ENCODE measurements at places on chromosomes 5 and 9. TPM values are rescaled to one million over a fixed set of nuclear protein-coding genes. Genes with fewer than 3 reads are reported as not detected.

- no peaks in the 10 kb centered on the region for H3K4me1 ChIP-seq
- H3K4me3 ChIP-seq, result no peak overlapping the region
These were observed 117.8 kb downstream of the FGF18 start for GRCh38 chr5:171537070-171537849.

DNA sequence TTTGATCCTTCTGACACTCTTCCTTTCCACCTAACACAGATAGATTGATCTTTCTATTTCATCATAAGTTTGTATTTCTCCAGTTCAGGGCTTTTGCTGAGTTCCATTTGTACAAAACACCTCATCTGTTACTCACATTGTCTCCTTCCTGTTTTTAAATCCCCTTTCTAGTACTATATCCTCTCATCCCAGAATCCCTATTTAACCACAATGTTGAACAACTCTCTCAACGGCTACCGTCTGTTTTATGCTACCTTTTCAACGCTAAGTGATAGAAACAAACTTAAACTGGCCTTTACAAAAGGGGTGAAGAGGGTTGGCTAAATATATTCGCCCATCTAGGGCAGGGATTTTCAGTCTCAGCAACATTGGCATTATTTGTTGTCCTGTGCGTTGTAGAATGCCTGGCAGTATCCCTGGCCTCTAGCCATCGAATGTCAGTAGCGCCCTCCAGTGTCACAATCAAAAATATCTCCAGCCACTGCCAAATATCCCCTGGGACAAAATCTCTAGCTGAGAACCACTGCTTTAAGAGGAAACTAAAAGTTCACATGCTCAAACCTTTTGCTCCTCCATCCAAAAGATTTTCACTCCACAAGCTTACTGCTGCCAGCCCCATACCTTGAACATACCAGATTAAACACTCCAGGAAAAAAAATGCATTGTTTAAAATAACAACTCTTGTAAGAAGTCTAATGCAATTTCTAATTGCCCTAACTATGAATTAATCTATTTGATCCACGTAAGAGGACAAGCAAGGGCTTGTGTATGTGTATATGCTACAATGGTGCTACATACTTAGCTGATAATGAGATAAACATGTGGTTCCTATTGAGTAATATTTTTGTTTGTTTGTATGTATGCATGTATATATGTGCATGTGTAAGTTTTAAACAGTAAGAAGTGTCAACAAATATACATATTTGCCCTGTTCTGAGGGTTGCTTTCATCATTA lies 344.0 kb downstream of the PTPRD start:
- no peak overlapping the region for H3K4me3 ChIP-seq
- H3K4me1 ChIP-seq, result no peaks in the 10 kb centered on the region
- no peak overlapping the region for H3K27ac ChIP-seq
- peak; percentile 71 for DNase-seq
- H3K27me3 ChIP-seq, result no peaks in the 10 kb centered on the region

DNA sequence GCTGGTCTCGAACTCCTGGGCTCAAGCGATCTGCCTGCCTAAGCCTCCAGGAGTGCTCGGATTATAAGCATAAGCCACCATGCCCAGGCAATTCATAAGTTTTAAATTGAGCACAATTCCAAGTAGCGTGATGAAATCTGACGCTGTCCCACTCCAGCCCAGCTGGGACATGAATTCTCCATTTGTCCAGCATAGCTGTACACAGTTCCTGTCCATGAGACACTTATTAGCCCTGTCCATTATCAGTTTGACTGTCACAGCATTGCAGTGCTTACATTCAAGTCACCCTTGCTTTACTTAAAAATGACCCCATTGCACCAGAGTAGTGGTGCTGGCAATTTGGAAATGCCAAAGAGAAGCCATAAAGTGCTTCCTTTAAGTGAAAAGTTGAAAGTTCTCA lies 7.6 kb upstream of the SLC30A5 start:
- no peaks in the 10 kb centered on the region for H3K36me3 ChIP-seq
- no peaks in the 10 kb centered on the region for H3K4me1 ChIP-seq
- DNase-seq, result no peak
- H3K27ac ChIP-seq, result no peak overlapping the region
- no peak overlapping the region for H3K4me3 ChIP-seq

GRCh38 chr9:135908754-135909204 lies 1.4 kb upstream of the CAMSAP1 start:
- H3K27ac ChIP-seq, result no peak overlapping the region
- H3K36me3 ChIP-seq, result peaks cover 30% of the 10 kb centered on the region
- no peaks in the 10 kb centered on the region for H3K27me3 ChIP-seq
- H3K4me1 ChIP-seq, result peaks cover 12% of the 10 kb centered on the region
- no peak overlapping the region for H3K4me3 ChIP-seq
- no peak for DNase-seq

GRCh38 chr9:93589688-93590087 lies 13.3 kb downstream of the PHF2 start:
- peaks cover 1% of the 10 kb centered on the region for H3K36me3 ChIP-seq
- no peak overlapping the region for H3K27ac ChIP-seq
- DNase-seq, result peak; percentile 59

DNA sequence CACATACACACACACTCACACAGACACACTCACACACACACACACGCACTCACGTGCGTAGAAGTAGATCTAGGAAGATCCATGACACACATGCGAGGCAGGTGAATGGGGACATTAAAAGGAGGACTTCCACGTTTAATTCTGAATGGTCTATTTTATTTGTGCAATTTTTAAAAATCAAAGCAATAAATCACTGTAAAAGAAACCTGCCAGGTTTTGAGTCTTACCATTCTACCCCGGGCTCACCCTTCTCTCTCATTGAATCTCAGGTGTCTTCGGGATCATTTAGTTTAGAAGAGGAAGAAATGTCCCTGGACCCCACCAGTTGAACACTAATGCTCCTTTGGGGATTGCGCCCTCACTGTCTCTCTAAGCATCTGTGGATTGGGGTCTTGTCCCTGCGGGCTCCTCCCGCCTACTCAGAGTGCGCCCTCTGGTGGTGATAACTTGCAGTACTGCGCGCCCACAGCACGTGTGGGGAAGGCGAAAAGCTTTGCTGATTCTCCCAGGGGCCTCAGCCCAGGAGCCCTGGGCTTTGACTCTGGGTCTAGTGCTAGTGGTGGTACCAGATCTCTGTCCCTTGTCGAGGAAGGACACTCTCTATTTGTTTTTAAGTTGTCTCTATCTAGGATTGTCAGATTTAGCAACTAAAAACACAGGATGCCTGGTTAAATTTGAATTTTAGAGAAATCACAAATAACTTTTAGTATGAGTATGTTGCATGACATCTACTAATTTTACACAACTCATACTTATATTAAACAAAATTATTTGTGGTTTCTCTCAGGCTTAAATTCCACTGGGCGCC lies 34.8 kb downstream of the BOD1 start:
- H3K36me3 ChIP-seq, result no peaks in the 10 kb centered on the region
- peak; percentile 38 for DNase-seq
- H3K27ac ChIP-seq, result no peak overlapping the region
- no peak overlapping the region for H3K4me3 ChIP-seq
- H3K27me3 ChIP-seq, result no peaks in the 10 kb centered on the region

GRCh38 chr5:93623153-93623552 lies 40.1 kb downstream of the NR2F1 start:
- H3K4me3 ChIP-seq, result no peak overlapping the region
- H3K36me3 ChIP-seq, result no peaks in the 10 kb centered on the region
- H3K4me1 ChIP-seq, result no peaks in the 10 kb centered on the region
- H3K27me3 ChIP-seq, result no peaks in the 10 kb centered on the region
- no peak for DNase-seq

DNA sequence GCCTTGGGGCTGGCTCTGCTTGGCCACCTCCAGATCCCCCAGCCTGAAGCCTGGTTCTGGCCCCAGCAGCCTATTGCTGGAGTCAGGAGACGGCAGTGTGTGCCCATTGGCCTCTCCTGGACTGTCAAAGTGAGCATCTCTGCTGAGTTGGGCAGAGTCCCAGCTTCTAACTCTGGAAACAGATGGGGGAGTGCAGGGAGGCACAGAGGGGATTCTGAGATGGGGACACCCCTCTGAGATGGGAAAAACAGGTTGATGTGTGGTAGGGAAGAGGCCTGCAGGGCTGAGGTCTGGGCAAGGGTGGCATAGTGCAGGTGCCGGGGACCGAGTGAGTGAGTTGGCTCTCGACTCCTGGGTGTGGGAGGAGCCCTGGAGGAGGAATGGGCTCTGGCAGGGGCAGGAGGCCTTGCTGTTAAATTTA lies 27.5 kb downstream of the PHF2 start:
- H3K4me3 ChIP-seq, result no peak overlapping the region
- no peak for DNase-seq
- H3K4me1 ChIP-seq, result no peaks in the 10 kb centered on the region
- no peak overlapping the region for H3K27ac ChIP-seq
- no peaks in the 10 kb centered on the region for H3K27me3 ChIP-seq

DNA sequence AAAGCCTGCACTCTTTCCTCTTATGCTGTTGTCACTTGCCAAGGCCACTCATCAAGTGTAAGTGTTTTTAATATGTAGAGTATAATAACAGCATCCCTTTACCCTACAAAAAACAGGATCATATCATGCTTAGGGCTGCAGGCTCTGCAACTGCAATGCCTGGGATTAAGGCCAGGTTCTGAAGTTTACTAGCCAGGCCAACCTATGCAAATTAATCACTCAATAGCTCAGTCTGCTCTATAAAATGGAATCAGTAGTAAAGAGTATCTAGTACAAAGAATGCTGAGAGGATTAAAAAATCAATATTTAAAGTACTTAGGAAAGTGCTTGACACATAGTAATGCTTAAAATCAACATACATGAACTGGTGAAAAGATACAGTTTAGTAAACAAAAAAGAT lies 253.3 kb downstream of the EDIL3 start:
- no peaks in the 10 kb centered on the region for H3K4me1 ChIP-seq
- no peak overlapping the region for H3K4me3 ChIP-seq
- H3K27me3 ChIP-seq, result no peaks in the 10 kb centered on the region
- H3K36me3 ChIP-seq, result no peaks in the 10 kb centered on the region
- H3K27ac ChIP-seq, result no peak overlapping the region

DNA sequence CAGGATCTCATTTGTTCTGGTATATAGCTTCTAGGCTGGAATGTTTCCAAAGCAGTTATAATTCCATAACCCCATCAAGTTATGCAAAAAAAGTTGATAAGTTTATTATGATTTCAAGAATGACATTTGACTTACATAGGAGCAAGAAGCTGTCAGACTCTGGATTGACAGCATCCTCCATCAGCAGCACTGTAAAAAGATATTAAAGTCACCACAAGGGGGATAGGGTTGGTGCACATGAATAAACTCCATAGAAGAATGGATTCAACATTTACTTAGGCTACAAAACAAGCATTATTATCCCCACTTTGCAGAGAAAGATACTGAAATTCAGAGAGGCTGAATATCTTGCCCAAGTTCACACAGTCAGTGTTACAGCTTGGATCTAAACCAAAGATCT lies 208.9 kb upstream of the SLC30A5 start:
- no peaks in the 10 kb centered on the region for H3K27me3 ChIP-seq
- H3K4me1 ChIP-seq, result peaks cover 7% of the 10 kb centered on the region
- no peak overlapping the region for H3K27ac ChIP-seq
- DNase-seq, result peak; percentile 27

DNA sequence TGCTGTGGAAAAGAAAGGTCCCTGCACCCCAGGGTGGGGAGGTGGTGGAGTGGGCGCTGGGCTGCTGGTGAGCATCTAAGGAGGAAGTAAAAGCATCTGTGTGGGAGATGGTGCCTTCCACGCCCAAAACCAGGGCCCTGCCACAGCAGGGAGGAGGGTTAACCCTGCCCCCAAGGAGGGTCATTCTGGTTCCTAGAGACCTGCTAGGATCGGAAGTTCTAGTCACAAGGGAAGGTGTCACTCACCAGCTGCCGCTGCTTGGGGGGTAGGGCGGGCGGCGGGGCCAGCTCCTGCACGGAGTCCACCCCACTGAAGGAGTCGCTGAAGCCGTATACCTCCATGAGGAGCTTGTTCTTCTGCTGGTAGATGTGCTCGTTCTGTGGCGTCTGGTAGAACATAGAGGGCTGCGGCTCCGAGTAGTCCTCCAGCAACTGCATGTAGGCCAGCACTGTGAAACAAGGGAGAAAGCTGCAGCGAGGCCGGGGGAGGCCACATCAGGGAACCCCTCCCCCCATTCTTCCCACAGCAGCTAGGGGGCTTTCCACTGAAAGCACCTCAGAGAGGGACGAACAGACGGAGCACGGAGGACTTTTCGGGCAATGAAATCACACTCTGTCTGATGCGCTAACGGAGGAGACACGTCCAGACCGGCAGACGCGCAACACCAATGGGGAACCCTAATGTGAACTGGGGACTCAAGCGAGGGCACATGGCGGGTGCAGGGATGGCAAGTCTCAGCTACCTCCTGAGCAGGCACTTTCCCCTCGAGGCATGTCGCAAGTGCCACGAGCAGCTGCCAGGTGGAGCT lies 76.4 kb downstream of the PRRT1B start:
- no peak overlapping the region for H3K27ac ChIP-seq
- H3K4me1 ChIP-seq, result no peaks in the 10 kb centered on the region
- H3K27me3 ChIP-seq, result no peaks in the 10 kb centered on the region
- no peak overlapping the region for H3K4me3 ChIP-seq

GRCh38 chr5:178392931-178393394 lies 160.4 kb upstream of the PHYKPL start:
- H3K27ac ChIP-seq, result no peak overlapping the region
- peak; percentile 86 for DNase-seq
- H3K4me1 ChIP-seq, result peaks cover 6% of the 10 kb centered on the region
- no peaks in the 10 kb centered on the region for H3K27me3 ChIP-seq

DNA sequence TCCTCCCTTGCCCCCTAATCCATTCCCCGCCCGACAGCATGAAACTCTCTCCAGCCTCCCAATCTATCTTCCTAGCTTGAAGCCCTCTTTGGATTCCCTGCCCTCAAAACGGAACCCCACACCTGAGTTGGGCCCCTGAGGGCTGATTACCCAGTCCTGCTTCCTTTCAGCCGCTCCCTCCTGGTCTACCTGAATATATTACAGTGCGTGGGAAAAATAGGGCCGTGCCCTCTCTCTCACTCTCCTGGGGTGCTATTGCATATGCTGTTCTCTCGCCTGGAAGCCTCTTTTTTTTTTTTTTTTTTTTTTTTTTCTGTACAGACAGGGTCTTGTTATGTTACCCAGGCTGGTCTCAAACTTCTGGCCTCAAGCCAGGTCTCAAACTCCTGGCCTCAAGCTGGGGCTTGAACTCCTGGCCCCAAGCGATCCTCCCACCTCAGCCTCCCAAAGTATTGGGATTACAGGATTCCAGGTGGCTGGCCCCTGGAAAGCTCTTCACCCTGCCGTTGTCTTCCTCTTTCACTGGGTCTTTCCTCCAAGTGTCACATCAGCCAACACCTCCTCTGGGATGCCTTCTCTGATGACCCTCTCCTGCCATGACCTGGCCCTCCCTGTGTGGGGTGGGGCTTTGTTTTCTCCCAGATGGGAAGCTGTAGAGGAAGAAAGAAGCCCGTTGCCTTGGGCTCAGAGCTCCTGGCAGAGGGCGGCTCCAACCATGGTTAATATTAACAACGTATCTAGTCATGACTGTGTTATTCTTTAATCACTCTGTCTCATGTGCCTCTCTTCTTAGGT lies 8.2 kb downstream of the DNM1 start:
- H3K36me3 ChIP-seq, result no peaks in the 10 kb centered on the region
- H3K27me3 ChIP-seq, result no peaks in the 10 kb centered on the region

Gene WDR38
- 11.4 TPM for total RNA-seq

Gene C5orf46
- total RNA-seq, result not detected

Gene KCNV2
- total RNA-seq, result not detected

Gene PLPPR1
- total RNA-seq, result 5.9 TPM

Gene NIM1K
- not detected for total RNA-seq

Gene IL9
- not detected for total RNA-seq

Gene SLC34A3
- not detected for total RNA-seq

Gene ANAPC2
- 31.9 TPM for total RNA-seq

Gene LCN6
- total RNA-seq, result not detected
